ENCODE measurements at places on chromosomes 6 and 20. TPM values are rescaled to one million over a fixed set of nuclear protein-coding genes. Genes with fewer than 3 reads are reported as not detected.

The RSPO3 gene
- total RNA-seq: 11.8 TPM

DNA sequence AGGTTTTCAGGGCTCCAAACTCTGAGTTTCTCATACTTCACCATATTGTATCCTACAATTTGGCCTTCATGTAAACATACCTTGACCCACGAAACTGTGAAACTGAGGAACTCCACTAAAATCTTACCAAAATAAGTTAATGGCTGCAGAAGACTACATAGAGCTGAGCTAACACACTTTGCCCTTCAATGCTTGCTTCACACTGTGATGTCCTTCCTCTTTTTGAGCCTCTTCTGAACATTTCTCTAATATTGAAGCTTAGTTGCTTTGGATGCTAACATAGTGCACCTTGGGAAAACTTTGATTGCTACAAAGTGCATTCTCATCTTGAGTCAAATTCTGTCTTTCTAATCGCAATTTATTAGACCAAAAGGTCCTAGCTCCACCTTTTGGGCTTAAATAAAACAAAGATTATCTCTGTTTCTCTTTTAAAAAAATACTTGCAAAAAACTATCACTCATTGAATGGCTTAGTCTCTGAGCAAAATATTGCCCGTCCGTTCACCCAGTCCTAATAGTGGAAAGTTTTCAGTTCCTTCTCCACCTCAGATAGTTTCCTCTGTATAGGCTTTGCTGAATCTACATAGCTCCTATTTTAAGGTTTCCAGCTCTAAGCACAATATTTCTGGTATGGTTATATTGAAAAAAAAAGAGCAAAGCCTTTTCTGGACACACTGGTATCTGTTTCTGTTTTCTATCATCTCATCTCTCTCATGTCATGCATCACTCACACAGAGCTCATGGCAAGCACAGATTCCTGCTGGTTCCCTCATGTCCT is 494.6 kb downstream of the RFPL4B start:
- no peak for DNase-seq

DNA sequence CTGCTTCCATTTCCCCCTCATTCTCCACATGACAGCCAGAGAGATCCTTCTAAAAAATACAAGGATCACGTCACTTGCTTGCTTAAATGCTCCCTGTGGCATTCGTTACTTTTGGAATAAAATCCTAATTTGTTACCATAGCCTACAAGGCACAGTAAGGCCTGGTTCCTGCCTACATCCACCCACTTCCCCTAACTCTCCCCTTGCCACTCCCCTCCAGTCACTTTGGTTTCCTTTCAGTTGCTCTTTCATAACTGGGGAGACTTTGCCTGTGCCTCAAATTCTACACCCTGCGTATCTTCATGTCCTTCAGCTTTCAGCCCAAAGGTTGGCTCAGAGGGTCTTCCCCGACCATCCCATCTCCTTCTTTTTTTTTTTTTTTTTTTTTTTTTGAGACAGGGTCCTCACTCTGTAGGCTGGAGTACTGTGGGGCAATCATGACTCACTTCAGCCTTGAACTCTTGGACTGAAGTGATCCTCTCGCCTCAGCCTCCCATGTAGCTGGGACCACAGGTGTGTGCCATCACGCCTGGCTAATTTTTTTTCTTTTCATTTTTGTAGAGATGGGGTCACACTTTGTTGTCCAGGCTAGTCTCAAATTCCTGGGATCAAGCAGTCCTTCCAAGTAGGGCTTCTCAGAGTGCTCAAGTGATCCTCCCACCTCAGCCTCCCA is 12.5 kb downstream of the ID1 start:
- no peak for DNase-seq

GRCh38 chr20:38262931-38263330 is 2.4 kb upstream of the KIAA1755 start:
- DNase-seq: no peak

The IRAK1BP1 gene
- total RNA-seq: 11.3 TPM

DNA sequence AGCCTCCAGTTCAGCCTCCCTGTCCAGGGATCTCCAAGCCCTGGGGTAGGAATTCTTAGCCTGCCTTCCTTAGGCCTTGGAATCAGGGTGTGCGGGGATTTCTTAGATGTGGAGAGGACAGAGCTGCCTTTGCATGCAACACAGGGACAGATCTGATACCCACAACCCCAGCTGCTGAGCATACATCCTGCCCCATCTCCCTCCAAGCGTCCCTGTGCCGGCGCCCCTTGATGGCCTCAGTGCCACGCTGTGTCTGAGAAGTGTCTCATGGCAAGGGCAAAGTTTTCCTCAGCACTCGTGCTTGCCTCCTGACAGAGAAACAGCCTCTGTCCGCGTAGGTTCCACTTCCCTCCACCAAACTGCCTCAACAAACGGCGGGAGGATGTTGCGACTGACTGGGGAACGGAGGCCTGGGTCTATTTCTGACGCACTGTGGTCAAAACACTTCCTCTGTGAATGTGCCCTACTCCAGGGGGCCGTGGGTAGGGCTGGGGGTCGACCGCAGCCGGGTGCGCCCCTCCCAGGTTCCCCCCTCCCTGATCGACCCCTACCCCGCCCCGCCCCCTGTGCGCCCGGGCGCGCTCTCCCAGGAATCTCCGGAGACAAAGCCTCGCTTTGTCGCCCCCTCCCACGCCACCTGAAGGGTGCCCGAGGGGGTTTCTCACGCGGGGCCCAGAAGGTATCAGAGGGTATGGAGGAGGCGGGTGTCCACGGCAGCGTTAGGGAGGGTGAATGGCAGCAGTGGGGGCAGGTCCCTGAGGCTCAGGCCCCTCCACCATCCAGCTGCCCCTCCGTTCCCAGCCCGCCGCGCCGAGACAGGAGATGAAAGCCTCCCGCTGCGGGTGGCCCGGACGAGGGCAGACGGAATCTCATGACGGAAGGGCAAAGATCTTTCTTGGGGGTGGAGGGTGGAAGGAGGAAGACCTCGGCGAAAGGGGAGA is 806 bp downstream of the MICAL1 start:
- DNase-seq: no peak

- DNase-seq: no peak
Measured at GRCh38 chr6:13365320-13365719, 37.0 kb upstream of the TBC1D7 start.

GRCh38 chr20:20812136-20812535 is 99.7 kb upstream of the RALGAPA2 start:
- no peak for DNase-seq

- DNase-seq: peak; percentile 81
Measured at GRCh38 chr6:31403283-31404060, at the start of gene MICA. Gene MICA, plus strand, starts transcription at chr6:31403595. Its CDS starts 38 bp downstream, at chr6:31403633.

GRCh38 chr6:56904068-56904467 is 50.8 kb upstream of the BEND6 start:
- no peak for DNase-seq

DNA sequence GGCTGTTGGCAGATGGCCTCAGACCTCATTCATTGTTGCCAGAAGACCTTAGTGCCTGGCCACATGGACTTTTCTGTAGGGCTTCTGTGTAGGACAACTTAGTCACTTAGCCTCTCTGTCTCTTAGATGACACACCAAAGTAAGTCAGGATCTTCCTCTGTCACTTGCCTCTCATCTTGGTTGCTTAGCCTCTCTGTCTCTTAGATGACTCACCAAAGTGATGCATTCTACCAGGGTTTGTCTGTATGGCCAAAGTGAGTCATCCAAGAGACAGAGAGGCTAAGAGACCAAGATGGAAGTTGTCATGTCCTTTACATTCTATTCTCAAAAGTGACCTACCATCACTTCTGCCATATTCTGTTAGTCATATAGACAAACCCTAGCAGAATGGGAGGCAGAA is 255.9 kb upstream of the DEFB112 start:
- DNase-seq: no peak

- no peak for DNase-seq
Measured at GRCh38 chr20:53101992-53102760, 130.0 kb downstream of the TSHZ2 start.

GRCh38 chr6:74510878-74511277 is 695.0 kb downstream of the COL12A1 start:
- no peak for DNase-seq

The TMEM244 gene
- not detected for total RNA-seq

DNA sequence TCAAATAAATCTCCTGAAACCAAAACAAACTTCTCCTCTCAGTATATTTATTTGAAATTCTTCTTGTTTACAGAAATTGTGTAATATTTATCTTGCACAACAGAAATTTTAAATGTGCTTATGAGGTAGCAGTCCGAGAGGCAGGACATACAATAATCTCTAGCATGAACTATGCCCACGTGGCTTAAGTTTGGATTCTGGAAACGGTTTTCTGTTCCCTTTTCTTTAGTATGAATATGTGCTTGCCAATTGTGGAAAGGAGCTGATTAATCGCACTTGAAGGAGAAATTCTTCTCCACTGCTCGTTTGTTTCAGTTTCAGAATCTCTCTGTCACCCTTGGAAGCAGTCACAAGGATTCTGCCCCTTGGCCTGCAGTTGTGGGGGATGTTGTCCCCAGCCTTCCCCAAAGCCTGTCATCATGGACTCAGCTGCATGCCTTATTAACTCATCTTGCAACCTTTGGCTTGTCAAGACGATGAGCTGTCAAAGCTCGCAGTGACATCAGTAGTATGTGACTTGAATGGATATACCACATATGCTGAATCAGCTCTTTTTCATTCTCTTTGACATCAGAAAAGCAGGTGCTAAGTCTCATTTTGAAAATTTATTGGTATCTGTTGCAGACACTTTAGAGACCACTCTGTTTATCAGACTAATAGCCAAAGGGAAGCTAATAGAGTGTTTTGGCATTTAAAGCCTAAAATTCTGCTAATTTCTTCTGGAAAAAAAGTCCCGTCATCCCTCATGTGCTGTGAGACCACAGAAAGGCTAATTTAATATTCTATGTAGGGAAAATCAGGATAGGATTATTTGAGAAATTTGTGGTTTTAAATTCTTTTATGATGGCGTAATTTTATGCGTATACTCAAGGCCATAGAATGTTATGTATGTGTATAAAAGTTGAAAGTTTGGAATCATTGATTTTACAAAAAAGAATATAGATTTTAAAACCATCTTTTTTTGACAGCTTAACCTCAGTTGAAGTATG is 186.8 kb downstream of the ARID1B start:
- DNase-seq: no peak

- no peak for DNase-seq
Measured at GRCh38 chr6:151617539-151617938, 123.7 kb downstream of the CCDC170 start.

DNA sequence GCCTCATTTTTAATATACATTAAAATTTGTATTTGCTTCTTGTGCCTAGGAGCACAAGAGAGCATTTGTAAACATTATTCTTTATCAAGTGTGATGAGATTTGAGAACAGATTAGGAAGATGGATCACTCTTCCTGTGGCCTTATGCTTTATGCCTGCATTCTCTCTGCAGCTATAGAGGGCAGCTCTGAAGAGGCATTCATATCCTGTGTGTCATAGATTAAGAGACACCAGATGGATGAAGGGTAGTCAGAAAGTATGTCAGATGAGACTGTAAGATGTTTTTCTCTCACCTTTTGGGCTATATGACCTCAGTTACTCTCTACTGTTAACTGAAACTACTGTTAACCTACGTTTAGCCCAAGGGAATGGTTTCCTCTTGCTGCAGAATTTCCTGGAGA is 61.4 kb downstream of the DNAH8 start:
- no peak for DNase-seq

The OPRL1 gene
- total RNA-seq: 0.32 TPM

The PRICKLE4 gene
- 0.40 TPM for total RNA-seq

The KCNQ2 gene
- not detected for total RNA-seq

The CD24 gene
- total RNA-seq: 305 TPM

- no peak for DNase-seq
Measured at GRCh38 chr20:25690427-25690826, 6.2 kb downstream of the ZNF337 start.

DNA sequence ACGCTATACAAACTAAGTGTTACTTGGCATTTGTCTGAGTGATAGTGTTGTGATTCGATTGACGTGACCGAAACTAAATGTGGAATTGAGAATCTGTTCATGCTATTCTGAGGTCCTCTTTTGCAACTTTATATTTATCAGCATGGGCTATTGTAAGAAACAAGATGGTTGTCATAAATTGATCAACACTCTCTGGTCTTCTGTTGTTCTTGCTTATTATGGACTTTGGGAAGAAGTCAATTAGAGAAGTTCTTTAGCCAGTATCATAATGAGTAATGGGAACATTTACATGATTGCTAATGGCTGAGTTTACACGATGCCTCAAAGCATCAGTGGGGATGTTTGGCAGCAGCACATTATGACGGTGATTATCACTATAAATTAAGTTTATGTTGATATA is 195.0 kb downstream of the CD83 start:
- no peak for DNase-seq

GRCh38 chr20:19962958-19963357 is 54.2 kb upstream of the NAA20 start:
- no peak for DNase-seq

DNA sequence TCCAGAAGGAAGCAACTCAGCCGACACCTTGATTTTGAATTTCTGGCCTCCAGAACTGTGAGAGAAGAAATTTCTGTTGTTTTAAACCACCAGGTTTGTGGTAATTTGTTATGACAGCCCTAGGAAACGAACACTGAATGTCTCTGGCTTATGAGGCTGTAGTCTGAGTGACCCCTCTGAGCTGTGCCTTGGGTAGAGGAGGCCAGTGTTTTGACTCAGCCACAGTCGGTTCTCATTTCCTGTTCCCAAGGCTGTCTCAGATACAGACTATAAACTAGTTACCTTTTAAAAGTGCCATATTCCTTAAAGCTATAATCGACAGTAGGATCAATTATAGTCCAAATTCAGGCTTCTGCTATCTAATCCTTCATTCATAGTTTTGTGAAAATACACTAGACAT is 391.2 kb upstream of the MAP3K7 start:
- no peak for DNase-seq

GRCh38 chr6:76792394-76792793 is 670.9 kb downstream of the HTR1B start:
- no peak for DNase-seq

- DNase-seq: peak; percentile 11
Measured at GRCh38 chr20:60262967-60263603, 304.9 kb downstream of the CDH26 start.

The CALHM5 gene
- total RNA-seq: 0.05 TPM

DNA sequence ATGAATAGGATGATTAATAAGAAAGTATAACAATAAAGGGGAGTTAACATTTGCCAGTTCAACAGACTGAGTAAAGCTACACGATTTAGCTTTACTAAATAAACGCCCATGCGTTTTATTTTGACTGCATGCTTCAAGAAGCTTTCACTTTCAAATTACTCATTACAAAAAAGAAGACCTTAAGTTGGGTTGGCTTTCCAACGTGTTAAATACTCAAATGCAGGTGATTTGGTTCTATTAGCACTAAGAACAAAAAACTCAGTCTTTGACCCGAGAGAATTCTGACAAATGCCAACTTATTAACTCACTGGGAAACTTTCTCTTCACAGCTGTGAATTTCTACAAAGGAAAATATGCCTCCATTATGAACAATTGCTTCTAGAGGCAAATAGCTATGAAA is 24.8 kb downstream of the RNF146 start:
- no peak for DNase-seq

DNA sequence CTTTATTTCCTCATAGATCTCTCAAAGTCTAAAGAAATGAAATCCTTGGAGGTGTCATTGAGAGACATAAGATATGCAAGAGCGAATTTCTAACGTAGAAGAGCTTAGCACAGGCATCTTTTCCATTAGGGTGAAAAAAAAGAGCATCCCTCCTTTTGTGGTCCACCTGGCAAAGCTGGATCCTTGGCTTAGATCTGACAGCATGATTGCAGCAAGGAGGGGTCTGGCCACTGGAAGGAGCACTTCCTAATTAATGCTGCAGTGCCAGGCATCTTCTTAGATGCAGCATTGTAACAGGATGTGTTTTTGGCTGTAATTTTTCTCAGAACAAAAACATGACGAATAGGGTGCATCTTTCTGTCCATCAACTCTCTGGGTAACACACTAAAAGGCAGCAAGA is 60.1 kb upstream of the TFAP2D start:
- no peak for DNase-seq

The EBF4 gene
- 1.0 TPM for total RNA-seq
